ENCODE measurements at places on chromosomes 7 and 10.

DNA sequence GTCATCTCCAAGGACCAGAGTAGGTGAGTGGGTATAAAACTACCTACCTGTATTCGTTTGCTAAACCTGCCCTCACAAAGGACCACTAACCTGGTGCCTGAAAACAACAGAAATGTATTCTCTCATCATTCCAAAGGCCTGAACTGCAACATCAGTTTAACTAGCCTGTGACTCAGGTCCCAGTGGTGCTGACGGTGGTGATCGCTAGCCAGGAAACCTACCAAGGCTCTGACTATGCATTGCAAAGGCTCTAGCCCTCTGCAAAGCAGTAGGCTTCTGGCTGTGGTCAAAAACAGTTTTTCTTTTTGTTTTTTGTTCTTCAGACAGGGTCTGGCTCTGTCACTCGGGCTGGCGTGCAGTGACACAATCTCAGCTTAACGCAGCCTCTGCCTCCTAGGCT lies 107.5 kb downstream of the NPTX2 start:
- DNase-seq: no peak

GRCh38 chr10:117345143-117345542 lies 30.1 kb downstream of the PDZD8 start:
- no peak for DNase-seq

- peak; percentile 54 for DNase-seq
Measured at GRCh38 chr7:119197877-119198527, 973.5 kb downstream of the ANKRD7 start.

- no peak for DNase-seq
Measured at GRCh38 chr7:26584987-26585665, 279.3 kb downstream of the SKAP2 start.

GRCh38 chr10:117090834-117091233 lies 47.2 kb downstream of the VAX1 start:
- no peak for DNase-seq

DNA sequence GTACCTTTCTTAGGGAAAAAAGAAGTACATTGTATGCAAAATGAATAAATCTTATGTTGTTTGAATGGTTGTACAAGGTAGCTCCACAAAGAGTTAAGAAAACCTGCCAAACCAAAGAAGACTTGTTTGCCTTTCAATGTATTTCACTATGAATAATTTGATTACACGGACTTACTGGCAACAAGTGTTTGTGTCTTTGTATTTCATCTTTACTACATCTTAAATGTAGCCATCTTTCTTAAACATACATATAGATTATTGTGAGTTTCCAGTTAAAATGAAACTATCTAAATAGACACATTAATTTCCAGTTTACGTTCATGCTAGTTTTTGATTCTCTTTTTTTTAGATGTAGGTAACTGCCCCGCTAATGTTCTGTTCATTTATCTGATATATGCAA lies 2.8 kb downstream of the PRKG1 start:
- no peak for DNase-seq

- no peak for DNase-seq
Measured at GRCh38 chr7:43372676-43373355, 210.1 kb upstream of the STK17A start.

DNA sequence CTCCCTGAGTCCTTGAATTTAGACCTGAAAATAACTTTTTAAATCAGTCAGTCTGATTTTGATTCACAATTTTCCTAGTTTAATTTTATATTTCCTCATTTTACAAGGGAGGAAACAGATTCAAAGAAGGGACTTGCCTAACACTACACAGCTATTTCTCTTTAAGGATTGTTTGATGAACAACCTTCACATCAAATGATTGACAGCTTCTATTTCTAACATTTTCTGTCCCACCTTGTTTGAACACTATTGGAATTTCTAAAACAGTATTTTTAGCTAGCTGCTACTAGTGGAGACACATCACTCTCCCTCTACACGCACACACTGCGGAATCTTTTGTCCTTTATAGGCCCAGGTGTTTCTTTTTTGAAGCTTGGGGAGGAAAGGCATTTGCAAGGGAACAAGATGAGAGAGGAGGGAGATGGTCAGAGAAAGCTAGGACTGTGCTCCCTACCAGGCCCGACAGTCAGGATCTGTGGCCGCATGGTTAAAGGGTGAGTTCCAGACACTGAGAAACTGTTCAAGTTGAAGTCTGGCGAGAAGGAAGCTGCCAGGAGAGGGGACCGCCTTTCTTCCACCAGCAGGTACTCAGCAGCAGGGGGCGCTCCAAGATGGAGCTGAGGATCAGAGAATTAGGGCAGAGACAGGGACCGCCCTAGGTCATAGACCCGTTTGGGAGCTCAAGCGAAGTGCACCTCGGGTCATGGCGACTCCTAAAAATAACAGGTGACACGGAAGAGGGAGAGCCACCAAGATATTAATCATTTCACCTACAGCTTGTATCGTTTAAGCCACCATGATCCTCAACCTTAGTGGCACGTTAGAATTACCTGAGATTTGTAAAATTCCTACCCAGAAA lies 49.7 kb downstream of the DNAJC12 start:
- peak; percentile 83 for DNase-seq

DNA sequence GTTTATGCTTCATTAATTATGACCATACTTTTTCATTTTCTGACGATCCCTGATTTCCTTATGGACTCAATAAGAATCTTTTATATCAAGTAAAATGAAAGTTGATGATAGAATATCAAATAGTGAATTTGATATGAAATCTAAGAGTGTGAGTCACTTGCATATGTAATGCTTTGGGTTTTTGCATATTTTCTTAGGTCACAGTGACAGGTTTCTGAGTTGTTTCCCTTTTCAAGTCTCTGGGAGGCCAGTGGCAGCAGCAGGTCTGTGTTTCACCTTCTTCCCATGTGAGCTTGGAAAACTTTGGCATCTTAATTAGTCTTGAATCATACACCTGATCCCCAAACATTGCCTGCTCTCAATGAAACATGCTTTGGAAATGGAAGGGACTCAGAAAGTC lies 34.7 kb upstream of the GJD4 start:
- no peak for DNase-seq

GRCh38 chr7:28708033-28708951 lies 249.8 kb downstream of the TRIL start:
- no peak for DNase-seq

DNA sequence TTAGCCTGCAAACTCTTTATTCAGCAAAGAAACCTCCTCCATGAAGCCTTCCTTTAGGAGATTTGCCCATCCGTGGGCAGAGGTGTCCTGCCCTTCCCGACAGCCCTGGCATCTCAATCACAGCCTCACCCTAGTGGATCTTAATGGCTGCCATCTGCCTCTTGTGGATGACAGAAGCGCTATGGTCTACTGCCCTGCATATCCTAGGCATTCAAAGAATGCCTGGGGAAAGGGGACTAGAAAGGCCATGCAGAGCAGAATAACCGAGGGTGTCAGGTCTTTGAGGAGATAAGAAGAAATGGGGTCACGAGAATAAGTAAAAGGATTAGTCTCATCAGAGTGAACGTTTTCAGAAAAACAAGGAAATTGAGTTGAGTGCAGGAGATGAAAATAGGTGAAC lies 57.7 kb upstream of the SPOCK2 start:
- DNase-seq: no peak

- DNase-seq: no peak
Measured at GRCh38 chr7:1137517-1138167, 22.4 kb downstream of the ZFAND2A start.

DNA sequence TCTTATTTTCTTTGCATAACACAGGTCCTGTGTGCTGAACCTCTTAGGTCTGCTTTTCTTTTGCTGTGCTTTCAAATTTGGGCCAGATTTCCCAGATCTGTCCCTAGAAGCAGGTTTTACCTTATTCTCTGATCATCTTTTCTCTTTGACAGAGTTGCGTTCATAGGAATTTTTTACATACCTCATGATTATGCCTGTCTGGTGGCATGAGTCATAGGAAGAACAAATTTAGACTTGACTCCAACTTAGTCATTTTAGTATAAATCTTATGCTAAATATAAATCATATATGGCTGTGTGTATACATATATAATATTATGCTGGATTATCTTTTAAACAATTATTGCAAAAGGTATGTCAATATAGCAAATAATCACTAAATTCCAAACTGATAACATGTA lies 1038.9 kb downstream of the GRM8 start:
- DNase-seq: no peak

- no peak for DNase-seq
Measured at GRCh38 chr10:123585477-123586445, 80.4 kb upstream of the GPR26 start.

- peak; percentile 34 for DNase-seq
Measured at GRCh38 chr10:29829776-29830175, 195.0 kb upstream of the SVIL start.

DNA sequence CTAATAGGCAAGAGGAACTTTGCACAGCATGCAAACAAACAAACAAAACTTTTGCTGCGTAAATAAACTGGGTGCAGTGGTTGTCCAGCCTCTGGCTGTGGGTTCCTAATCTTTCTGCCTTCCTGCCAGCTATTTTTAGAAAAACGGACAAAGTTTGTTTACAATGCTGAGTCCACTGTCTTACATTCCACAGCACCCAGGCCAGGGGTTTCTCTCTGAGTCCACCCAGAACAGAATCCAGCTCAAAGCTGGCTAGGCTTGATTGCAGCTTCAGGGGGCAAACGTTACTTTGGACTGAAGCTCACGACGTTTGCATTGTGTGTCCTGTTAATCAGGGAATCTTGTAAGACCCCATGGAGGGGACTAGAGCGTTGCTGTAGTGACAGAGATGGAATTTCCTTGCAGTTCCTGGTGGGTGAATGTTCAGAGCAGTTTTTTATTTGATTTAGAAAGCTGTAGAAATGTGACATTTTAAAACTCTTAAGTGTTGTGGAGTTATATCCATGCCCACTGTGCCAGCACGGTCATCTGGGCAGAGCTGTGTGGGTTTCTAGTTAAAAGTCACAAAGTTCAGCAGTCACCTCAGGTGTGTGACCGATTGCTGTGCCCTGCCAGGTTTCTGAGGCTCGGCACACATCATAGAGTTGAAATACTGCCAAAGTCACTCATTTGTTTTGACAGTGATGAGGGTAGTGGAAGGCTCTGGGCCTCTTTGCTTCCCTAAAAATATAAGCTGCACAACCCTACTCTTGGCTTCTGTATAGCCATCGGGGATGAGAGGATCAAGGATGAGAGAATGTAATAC lies 247.0 kb downstream of the STK31 start:
- DNase-seq: no peak

- no peak for DNase-seq
Measured at GRCh38 chr7:4772306-4772705, 3.1 kb upstream of the AP5Z1 start.

- no peak for DNase-seq
Measured at GRCh38 chr7:32257621-32258020, 187.4 kb upstream of the PDE1C start.

DNA sequence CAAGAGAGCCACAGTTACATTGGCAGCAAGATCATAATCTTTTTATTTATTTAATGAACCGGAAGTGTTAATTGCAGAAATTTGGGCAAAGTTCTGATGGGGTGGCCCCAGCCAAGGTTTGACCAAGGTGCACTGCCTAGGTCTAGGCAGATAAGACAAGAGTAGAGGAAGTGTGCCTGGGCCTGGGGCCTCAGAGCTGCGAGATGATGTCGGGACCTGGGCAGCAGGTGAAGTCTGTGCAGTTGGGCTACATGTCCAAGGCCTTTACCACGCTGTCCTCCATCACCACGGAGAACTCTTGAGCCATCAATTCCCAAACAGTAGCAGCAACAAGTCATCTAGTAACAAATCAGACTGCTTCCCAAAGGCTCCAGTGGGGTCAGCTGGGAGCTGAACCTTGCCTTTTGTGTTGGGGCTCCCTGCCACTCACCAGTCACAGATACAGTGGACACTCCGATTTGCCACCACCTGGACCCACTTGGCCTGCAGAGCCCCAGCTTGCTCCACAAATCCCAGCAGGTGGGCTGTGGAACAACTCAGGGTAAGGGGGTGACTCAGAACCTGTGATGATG lies 52.5 kb upstream of the COMTD1 start:
- no peak for DNase-seq

GRCh38 chr7:21253740-21254687 lies 173.9 kb upstream of the SP4 start:
- DNase-seq: peak; percentile 33

DNA sequence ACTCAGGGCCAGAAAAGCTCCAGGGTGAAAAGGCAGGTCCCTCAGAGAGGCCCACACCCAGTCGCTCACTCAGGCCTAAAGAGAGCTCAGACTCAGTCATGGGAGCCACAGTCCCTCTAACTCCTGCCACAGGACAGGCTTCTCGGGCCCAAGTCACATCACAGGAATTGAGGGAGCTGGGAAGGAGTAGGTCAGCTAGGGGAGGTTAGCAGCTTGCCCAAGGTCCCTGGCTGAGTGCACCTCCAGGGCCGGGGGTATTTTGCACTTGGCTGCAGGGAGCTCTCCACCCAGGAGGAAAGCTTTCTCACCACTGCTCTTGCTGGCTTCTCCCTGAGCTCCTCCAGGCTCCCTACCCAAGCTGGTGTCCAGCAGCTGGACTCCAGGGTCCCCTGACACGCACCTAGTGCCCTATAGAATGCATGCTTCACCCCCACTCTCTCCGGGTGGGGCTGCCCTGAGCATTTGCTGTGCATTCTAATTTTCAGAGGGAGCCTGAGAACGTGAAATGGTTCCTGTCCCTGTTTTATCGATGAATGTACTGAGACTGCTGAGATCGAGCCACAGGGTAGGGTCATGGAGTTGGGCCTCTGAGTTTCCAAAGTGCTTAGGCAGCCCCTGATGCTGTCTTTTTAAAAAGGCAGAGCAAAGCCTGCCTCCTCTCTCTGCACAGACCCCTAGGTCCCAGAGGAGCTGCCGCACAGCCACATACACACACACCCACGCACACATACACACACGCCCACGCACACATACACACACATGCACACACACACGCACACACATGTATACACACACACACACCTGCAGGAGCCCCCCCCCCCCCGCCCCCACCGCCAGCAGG lies 37.9 kb upstream of the RET start:
- no peak for DNase-seq

GRCh38 chr7:151381098-151381347 lies 28.8 kb downstream of the WDR86 start:
- no peak for DNase-seq

GRCh38 chr7:79531905-79532664 lies 78.6 kb upstream of the MAGI2 start:
- no peak for DNase-seq

DNA sequence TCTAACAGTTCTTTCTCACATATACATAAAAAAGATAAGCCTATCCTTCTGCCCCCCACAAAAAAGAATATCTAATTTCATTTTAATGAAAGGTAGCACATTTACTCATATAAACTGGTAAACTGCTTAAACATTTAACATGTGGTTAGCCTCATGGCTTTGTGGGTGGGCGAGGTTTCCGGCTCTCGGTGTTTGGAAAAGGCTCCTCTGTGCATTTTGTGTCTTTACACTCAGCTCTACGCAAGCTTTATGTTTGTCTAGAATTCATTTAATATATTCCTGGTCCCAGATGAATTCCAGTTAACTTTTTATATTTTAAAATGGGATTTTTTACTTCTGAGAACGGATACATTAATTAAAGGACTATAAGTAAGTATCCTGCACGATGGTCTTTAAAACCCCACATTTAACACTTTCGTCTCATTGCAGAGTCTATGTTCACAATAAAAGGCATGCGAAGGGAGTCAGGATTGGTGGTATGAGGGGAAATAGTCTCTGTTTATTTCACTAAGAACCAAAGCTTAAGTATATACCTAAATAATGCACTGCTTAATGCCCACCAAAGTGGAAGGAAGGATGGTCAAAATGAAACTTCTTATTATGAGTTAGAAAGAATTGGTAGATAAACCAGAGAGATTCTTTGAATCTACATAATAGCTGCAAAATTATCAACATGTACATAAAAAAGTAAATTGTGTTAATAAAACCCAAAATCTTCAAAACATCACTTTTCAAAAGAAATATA lies 197.2 kb downstream of the CRPPA start:
- DNase-seq: no peak

- DNase-seq: no peak
Measured at GRCh38 chr7:116277070-116277469, 66.7 kb downstream of the TES start.
